ENCODE measurements at places on chromosomes 5 and 9. TPM values are rescaled to one million over a fixed set of nuclear protein-coding genes. Genes with fewer than 3 reads are reported as not detected.

GRCh38 chr5:98816582-98817222 lies 43.2 kb downstream of the RGMB start:
- DNase-seq, result peak; percentile 15
- H3K27ac ChIP-seq, result no peak overlapping the region
- no peaks in the 10 kb centered on the region for H3K36me3 ChIP-seq
- no peak overlapping the region for H3K4me3 ChIP-seq

- no peak overlapping the region for H3K4me3 ChIP-seq
- no peaks in the 10 kb centered on the region for H3K27me3 ChIP-seq
- H3K4me1 ChIP-seq, result no peaks in the 10 kb centered on the region
Measured at GRCh38 chr9:35481347-35481975, 8.4 kb upstream of the RUSC2 start.

RASEF gene
- 11.5 TPM for polyA plus RNA-seq

- H3K27me3 ChIP-seq, result no peaks in the 10 kb centered on the region
- H3K4me1 ChIP-seq, result no peaks in the 10 kb centered on the region
- no peak overlapping the region for H3K4me3 ChIP-seq
- H3K27ac ChIP-seq, result no peak overlapping the region
Measured at GRCh38 chr5:73859696-73860095, 233.7 kb downstream of the ARHGEF28 start.

GRCh38 chr5:142657446-142657845 lies 28.4 kb downstream of the FGF1 start:
- DNase-seq, result no peak
- peaks cover 3% of the 10 kb centered on the region for H3K4me1 ChIP-seq
- H3K27ac ChIP-seq, result no peak overlapping the region
- H3K27me3 ChIP-seq, result no peaks in the 10 kb centered on the region

GRCh38 chr5:179280095-179280490 lies 65.2 kb downstream of the ADAMTS2 start:
- no peaks in the 10 kb centered on the region for H3K27me3 ChIP-seq
- no peaks in the 10 kb centered on the region for H3K4me1 ChIP-seq
- no peaks in the 10 kb centered on the region for H3K36me3 ChIP-seq
- no peak overlapping the region for H3K4me3 ChIP-seq
- no peak for DNase-seq

- no peaks in the 10 kb centered on the region for H3K27me3 ChIP-seq
- no peak for DNase-seq
- H3K4me1 ChIP-seq, result no peaks in the 10 kb centered on the region
- H3K36me3 ChIP-seq, result no peaks in the 10 kb centered on the region
Measured at GRCh38 chr5:62042007-62042406, 264.0 kb upstream of the KIF2A start.

SPAAR gene
- polyA plus RNA-seq, result 0.84 TPM

DNA sequence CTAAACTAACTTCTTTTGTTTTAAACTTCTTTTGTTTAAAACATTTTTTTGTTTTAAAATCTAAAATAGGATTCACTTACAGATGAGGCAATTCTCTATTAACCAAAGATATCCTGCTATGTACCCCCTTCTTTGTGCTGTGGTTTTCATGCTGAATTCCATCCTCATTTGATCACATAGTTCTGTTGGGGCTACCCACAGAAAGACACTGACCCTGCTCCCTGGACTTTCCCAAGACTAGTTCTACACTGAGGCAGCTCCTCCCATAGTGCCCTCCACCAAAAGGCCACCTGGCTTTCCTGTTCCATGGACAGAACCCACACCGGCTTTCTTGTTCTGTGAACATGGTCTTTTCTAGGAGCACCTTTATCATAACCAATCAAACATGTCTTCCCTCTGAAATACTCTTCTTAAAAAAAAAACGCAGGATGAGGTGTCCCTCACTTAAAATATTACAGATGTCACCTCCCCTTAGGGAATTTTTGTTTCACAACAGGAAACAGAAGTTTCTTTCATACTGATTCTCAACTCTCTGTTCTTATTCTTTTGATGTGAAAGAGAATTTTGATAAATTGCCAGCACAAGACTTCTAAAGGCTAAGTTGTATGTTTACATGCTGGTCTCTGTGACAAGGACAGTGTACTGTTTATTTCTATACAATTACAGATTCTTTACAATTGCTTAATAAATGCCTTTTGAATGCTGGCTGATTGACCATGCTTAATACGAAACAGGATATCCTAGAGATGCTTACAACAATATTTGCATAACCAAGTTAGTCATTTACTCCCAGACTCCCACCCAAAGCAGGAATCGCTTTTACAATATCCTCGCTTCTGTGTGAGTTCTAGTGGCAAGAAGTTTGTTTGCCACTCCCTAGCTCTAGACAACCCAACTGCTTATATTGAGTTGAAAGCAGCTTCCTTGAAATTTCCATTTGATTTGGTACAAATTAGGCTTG lies 300.4 kb downstream of the DTWD2 start:
- no peaks in the 10 kb centered on the region for H3K36me3 ChIP-seq
- DNase-seq, result no peak

GRCh38 chr9:132465131-132465635 lies 55.2 kb downstream of the CFAP77 start:
- no peaks in the 10 kb centered on the region for H3K36me3 ChIP-seq
- no peak overlapping the region for H3K27ac ChIP-seq
- no peaks in the 10 kb centered on the region for H3K4me1 ChIP-seq
- no peak overlapping the region for H3K4me3 ChIP-seq
- no peak for DNase-seq
- H3K27me3 ChIP-seq, result no peaks in the 10 kb centered on the region

- H3K27me3 ChIP-seq, result no peaks in the 10 kb centered on the region
- no peak overlapping the region for H3K27ac ChIP-seq
- H3K4me3 ChIP-seq, result no peak overlapping the region
- no peak for DNase-seq
- H3K4me1 ChIP-seq, result peaks cover 3% of the 10 kb centered on the region
- H3K36me3 ChIP-seq, result peaks cover 50% of the 10 kb centered on the region
Measured at GRCh38 chr5:150404941-150405816, 7.5 kb downstream of the CD74 start.

DNA sequence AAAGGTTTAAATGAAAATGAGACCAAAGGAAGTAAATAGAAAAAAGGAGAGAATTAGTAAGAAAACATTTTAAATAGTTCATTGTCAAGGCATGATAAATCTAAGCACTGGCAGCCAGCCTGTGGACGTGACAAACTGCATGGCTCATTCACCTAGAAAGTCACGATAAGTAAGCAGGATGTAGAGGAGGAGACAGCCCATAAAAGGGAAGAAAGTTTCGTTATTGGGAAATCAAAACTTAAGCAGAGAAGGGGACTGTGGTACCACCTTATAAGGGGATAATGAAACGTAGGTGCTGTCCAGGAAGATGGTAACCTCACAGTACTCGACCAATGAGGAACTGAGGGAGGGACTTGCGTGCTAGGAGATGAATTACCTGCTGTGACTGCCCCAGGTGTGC lies 494.5 kb upstream of the GRAMD2B start:
- no peak overlapping the region for H3K4me3 ChIP-seq
- H3K36me3 ChIP-seq, result no peaks in the 10 kb centered on the region
- H3K27ac ChIP-seq, result no peak overlapping the region

- H3K27ac ChIP-seq, result no peak overlapping the region
- no peak for DNase-seq
- H3K36me3 ChIP-seq, result peaks cover 78% of the 10 kb centered on the region
- H3K27me3 ChIP-seq, result no peaks in the 10 kb centered on the region
- no peak overlapping the region for H3K4me3 ChIP-seq
Measured at GRCh38 chr9:120863833-120864232, 13.2 kb downstream of the PHF19 start.

- no peaks in the 10 kb centered on the region for H3K27me3 ChIP-seq
- H3K36me3 ChIP-seq, result no peaks in the 10 kb centered on the region
- no peak overlapping the region for H3K27ac ChIP-seq
- no peak overlapping the region for H3K4me3 ChIP-seq
- no peaks in the 10 kb centered on the region for H3K4me1 ChIP-seq
Measured at GRCh38 chr5:51095486-51095885, 287.8 kb upstream of the ISL1 start.

GRCh38 chr5:132439521-132440089 lies 51.0 kb downstream of the IRF1 start:
- H3K4me1 ChIP-seq, result peaks cover 35% of the 10 kb centered on the region
- DNase-seq, result no peak
- no peak overlapping the region for H3K4me3 ChIP-seq

SPRY4 gene
- 41.7 TPM for polyA plus RNA-seq
